H9 (cell line): ENCODE measurements at places on chromosomes 5 and 9.

GRCh38 chr9:107615321-107615720, 125.8 kb upstream of the KLF4 start:
- DNase-seq: no peak

GRCh38 chr5:61362796-61363368, 30.8 kb downstream of the ZSWIM6 start:
- DNase-seq: peak; percentile 32

- DNase-seq: no peak
Observed at GRCh38 chr9:128498911-128499310, 5.6 kb upstream of the GLE1 start.

DNA sequence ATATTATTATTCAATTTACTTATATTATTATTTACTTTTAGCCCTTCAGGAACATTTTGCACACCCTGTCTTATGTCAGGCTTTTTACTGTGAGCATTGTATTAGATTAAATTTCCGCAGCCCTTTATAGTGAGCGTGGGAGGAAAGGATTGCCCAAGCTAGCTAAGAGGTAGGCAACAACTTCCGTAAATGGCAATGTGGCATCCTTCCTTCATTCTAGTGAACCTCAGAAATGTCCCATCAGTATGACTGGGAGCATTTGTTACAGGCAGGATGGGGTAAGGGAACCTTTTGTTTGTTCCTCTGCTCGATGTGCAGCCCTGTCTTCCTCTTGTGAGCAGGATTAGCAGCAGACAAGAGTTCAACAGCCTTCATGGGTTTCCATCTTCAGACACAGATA, 6.2 kb upstream of the CD180 start:
- no peak for DNase-seq

DNA sequence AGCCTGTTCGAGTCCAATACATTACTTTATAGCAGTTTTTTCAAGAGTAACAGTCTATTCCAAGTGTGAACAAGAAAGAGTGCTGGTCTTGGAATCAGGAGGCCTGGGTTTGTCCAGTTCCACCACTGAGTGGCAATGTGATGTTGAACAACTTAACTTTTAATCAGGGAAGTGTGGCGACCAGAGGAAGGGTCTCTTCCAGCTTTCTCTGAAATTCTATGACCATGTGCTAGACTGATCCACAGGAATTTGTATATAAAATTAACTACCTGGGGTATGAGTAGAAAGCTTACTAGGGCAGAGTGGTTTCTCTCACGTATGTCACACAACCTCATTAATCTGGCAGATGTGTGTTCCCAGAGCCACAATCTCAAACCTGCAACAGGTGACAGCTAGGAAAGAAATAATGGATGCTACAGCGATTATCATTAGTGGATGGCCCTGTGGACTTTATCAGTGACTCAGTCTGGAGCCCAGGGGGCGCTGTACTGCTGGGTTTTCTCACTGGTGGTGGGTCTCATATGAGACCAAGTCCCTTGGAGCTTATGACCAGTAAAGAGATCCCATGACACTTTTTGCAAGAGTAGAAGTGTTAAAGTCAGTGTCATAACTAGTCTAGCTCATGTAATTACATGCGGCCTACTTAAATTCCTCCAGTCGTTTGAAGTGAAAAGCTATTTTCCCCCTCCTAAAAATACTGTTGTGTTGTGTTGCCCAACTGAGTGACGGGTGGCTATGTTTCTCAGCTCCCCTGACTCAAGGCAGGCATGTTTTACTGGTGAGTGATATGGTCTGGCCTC, 116.5 kb downstream of the GDNF start:
- peak; percentile 57 for DNase-seq

DNA sequence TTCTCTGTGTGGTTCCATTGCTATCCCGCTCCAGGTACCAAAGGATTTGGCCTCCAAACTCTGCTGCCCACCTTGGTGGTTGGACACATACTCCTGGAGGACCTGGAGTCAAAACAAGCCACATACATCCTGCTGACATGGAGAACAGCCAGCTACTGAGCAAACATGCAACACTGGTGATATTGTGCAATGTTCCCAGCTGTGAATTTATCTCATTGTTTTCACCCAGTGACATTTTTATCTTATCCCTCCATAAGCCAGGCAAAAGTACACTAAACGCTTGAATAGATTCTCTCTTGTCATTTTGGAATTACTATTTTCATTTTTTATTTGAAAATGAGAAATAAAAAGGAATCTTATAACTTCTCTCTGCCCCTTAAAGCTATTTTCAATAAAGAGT, 11.1 kb upstream of the CTSL start:
- DNase-seq: no peak

- no peak for DNase-seq
Observed at GRCh38 chr9:78567693-78568092, 270.8 kb downstream of the PSAT1 start.

GRCh38 chr9:131393622-131394463, at the start of gene PRRC2B:
TSS of gene PRRC2B (plus strand) at chr9:131394086. CDS start at chr9:131430145, 36,059 bp downstream.
- peak; percentile 96 for DNase-seq

- no peak for DNase-seq
Observed at GRCh38 chr9:89853161-89853560, 248.3 kb downstream of the GADD45G start.

- no peak for DNase-seq
Observed at GRCh38 chr5:170154297-170154696, 48.6 kb downstream of the FOXI1 start.

DNA sequence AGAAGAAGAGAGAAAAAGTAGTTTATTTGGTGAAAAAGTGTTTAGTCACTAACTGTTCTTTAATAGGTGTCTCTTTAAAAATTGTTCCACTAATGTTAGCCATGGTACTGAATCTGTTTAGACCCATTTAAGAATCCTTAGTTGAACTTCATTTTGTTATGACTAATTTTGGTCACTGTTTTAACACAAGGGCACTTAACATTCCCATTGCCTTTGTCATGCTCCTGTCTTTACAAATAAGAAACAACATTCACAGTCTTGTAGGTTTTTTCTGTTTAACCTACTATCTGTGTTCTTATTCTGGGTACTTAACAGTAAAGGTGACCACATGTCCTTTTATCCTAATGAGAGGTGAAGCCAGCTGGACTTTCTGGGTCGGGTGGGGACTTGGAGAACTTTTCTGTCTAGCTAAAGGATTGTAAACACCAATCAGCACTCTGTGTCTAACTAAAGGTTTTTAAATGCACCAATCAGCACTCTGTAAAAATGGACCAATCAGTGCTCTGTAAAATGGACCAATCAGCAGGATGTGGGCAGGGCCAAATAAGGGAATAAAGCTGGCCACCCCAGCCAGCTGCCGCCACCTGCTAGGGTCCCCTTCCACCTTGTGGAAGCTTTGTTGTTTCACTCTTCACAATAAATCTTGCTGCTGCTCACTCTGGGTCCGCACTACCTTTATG, 116.7 kb downstream of the WDR70 start:
- no peak for DNase-seq

DNA sequence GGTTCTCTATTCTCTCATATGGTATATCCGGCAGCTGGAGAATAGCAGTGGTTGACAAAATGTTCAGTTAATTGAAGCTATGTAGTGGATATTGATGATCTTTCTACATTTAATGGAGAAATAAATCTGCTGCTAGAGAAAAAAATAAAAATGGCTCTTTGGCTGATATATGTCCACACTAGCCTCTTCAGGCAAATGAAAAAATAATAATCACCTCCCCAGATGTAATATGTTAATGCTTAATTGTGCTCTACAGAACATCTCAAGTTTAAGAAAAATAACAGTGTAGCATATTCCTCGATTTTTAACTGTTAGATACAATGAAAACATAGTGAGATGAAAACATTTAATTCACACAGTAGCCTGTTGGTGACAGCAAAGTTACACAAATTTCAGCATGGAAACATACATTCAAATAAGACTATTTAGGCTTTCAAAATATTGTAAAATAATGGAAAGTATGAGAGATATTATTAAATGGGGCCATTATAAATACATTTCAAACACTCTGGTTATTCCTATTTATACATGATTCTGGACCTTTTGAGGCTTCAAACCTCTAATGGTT, 543.0 kb downstream of the MAT2B start:
- DNase-seq: no peak

GRCh38 chr5:82309091-82309531, 31.0 kb upstream of the RPS23 start:
- no peak for DNase-seq

DNA sequence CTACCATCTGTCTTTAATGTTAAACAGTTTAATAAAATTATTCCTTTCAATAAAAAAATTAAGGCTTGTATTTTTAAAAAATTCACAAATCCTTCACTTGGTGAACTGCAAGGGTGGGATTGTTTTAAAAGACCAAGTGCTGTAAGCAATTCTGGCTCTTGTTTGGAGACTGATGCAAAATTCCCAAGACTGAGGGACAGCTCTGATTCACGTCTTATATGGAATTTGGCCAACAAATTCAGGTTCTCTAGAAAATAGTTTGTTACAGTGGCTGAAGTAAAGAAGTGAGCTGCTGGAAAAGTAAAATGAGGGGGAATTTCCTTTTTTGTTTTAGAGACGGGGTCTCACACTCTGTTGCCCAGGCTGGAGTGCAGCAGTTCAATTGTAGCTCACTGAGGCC, 58.3 kb downstream of the PRELID2 start:
- no peak for DNase-seq

DNA sequence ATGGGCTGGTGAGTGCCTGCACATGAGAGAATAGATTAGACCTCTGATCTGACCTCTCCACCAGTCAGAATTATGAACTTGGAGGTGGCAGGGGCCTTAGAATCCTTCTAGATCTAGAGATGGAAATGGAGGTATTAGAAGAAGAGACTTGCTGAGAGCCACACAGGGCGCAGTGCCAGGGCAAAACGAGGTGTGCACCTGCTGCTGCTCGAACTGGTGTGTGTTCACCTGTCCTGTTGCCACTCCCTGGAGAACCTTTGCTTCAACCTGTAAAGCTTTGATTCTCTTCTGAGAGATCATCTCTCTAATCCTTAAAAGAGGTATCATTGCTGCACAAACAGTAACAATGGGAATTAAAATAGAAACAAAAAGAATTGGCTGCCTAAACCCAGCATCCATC, 24.9 kb downstream of the FRMPD1 start:
- no peak for DNase-seq

GRCh38 chr5:93658044-93658443, 75.0 kb downstream of the NR2F1 start:
- no peak for DNase-seq

DNA sequence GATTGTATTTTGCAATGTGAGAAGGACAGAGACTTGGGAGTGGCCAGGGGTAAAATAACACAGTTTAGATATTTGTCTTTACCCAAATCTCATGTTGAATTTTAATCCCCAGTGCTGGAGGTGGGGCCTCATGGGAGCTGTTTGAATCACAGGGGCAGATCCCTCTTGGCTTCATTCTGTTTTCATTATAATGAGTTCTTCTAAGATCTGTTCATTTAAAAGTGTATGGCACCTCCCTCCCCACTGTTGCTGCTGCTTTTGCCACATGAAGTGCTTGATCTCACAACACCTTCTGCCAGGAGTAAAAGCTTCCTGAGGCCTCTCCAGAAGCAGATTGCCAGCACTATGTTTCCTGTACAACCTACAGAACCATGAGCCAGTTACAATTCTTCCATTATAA, 28.1 kb downstream of the COX7C start:
- no peak for DNase-seq
